ENCODE measurements at places on chromosomes 3 and 15.

DNA sequence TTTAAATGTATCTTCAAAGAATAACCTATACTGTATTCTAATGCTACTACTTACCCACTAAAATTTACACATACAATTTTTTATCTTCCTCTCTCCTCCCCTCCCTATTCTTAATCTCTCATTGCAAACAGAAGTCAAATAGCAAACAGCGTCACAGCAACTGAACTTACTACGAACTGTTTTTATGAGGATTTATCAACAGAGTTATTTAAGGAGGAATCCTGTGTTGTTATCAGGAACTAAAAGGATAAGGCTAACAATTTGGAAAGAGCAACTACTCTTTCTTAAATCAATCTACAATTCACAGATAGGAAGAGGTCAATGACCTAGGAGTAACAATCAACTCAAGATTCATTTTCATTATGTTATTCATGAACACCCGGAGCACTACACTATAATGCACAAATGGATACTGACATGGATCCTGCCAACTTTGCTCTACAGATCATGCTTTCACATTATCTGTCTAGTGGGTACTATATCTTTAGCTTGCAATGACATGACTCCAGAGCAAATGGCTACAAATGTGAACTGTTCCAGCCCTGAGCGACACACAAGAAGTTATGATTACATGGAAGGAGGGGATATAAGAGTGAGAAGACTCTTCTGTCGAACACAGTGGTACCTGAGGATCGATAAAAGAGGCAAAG, 984 bp downstream of the FGF7 start:
- DNase-seq = no peak

- DNase-seq = no peak
Measured at GRCh38 chr3:182879031-182879611, 85.8 kb downstream of the ATP11B start.

- DNase-seq = no peak
Measured at GRCh38 chr3:112739252-112739965, 98.5 kb upstream of the CCDC80 start.

GRCh38 chr15:87089551-87089950, 1009.9 kb downstream of the AGBL1 start:
- DNase-seq = no peak

DNA sequence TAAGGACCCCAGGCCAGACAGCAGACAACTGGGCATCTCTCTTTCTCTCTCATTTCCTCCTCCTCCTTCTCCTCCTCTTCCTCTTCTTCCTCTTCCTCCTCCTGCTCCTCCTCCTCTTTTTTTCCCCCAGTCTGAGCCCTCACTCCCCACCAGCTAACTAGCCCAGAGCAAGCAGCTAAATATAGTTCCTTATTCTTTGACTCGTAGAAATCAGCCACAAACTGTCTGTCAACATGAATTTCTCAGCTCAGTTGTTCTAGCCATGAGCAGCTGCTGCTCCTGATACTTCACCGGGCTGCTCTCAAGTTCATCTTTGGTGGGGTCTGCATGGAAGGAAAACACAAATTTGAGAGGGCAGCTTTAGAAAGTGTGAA, 19.2 kb upstream of the LOXL1 start:
- DNase-seq = no peak

DNA sequence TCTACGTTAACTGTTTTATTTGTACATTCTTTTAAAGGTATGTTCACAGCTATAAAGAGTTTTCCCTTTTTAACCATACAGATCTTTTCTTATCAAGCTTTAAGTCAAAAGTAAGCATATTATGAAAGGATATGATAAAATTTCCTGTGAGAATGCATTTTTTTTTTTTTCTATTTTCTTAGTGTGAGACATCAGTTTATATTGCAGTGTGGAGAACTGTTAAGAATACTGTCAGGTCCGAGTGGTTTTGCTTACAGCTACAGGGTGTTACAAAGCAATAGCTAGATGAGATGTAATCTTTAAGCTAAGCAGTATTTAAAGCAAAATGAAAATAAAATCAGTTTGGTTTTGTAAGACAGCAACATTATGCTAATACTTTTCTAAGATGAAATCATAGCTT, 133.2 kb downstream of the SLC25A26 start:
- no peak for DNase-seq

DNA sequence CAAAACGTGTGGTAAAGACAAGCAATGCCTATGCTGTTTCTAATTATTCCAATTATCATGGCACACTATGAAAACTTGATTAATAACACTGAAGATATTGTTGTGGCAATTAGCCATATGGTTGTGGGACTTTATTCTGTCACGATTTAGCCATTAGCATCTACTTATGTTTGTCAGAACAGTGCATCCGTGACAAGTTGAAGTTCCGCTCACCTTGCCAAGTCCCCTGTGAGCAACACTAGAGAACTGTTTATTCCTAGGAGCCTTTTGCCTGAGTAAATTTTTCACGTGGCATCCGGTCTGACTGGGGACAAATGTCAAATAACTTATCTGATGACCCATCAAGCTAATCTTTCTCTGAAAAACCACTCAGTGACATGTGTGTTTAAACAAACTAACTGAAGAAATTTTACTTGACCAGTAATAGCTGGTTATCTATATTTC, 403.3 kb downstream of the TBC1D5 start:
- no peak for DNase-seq

GRCh38 chr3:134372396-134373270, 1.6 kb downstream of the AMOTL2 start:
- DNase-seq = no peak

DNA sequence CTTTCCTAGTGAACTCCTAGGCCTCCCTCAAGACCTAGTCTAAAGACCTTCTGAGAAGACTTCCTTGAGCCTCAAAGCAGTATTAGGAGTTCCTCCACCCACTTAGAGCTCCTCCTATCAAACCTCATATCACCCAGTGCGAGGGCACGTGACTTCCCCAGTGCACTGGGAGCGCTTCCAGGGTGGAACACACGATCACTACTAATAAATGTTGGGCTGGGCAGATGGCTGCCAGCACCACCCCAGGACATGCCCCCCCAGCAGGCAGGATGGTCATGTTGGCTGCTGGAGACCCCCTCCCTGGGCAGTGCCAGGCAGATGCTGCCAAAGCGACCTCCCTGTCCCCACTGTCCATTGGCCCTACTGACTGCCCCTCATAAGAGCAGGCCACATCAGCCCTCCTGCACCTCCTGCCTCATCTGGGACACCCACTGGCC, 8.5 kb upstream of the PLXND1 start:
- no peak for DNase-seq

GRCh38 chr3:175397372-175397771, 538.2 kb downstream of the NAALADL2 start:
- no peak for DNase-seq

- no peak for DNase-seq
Measured at GRCh38 chr3:112175037-112175436, 42.0 kb upstream of the GCSAM start.

DNA sequence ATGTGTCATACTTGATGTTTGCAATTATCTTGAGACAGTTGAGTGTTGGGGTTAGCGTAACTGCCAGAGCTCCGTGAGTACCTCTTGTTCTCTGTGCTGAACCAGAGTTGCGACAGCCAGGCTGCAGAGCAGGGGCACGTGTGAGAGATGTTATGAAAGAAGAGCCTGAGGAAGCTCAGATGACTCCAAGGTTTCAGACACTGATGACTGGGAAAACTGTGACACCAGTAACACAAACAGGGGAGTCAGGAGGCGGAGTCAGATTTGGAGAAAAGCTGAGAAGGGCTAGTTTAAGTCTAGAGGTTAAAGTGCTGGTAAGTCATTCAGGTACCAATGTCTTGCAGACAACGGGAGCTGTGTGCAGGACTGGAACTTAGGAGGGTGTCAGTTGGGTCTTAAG, 45.0 kb downstream of the BLM start:
- DNase-seq = no peak

GRCh38 chr15:88256279-88257230, at the start of gene NTRK3:
Gene NTRK3, minus strand, starts transcription at chr15:88256739. Its CDS starts 586 bp downstream, at chr15:88256153.
- DNase-seq = peak; percentile 15

DNA sequence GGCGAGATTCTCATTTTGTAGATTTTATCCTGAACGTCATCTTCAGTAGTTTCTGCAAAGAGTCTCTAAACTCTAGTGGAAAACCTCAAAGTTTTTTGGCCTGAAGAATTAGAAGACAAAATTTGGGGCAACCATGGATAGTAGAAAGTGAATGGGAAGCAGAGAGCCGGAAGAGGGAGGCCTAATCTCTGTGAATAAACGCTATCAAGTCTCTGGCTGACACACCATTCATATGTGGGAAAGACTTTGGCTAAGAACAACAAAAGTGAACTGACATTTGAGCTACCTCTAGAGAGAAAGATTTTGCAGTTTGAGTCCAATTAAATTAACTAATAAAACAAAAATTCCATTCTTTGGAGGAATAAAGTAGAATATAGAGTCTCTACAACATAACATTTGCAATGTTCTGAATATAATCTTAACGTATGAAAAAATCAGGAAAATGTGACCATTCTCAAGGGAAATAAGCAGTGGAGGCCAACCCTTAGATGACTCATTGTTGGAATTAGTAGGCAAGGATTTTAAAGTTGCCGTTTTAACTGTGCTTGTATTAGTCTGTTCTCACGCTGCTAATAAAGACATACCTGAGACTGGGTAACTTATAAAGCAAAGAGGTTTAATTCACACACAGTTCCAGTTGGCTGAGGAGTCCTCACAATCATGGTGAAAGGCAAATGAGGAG, 184.6 kb downstream of the C3orf38 start:
- no peak for DNase-seq

DNA sequence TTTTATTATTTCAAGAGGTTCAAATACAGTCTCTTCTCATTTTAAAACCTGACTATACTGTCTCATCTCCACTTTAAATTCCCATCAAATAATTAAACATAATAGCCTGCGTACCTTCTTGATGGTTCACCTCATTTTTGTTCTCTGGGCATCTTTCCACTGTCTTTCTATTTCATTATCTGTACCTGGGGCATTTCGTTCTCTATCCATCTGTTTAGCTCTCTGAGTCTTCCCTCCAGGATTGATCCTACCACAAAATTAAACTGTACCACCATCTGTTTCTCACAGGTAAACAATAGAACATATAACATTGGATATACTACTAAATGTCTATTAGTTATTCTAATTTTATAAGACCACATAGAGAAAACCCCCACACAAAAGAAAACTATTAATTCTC, 1331.4 kb downstream of the NSUN3 start:
- no peak for DNase-seq

GRCh38 chr3:193416629-193417028, 38.1 kb upstream of the ATP13A5 start:
- no peak for DNase-seq

DNA sequence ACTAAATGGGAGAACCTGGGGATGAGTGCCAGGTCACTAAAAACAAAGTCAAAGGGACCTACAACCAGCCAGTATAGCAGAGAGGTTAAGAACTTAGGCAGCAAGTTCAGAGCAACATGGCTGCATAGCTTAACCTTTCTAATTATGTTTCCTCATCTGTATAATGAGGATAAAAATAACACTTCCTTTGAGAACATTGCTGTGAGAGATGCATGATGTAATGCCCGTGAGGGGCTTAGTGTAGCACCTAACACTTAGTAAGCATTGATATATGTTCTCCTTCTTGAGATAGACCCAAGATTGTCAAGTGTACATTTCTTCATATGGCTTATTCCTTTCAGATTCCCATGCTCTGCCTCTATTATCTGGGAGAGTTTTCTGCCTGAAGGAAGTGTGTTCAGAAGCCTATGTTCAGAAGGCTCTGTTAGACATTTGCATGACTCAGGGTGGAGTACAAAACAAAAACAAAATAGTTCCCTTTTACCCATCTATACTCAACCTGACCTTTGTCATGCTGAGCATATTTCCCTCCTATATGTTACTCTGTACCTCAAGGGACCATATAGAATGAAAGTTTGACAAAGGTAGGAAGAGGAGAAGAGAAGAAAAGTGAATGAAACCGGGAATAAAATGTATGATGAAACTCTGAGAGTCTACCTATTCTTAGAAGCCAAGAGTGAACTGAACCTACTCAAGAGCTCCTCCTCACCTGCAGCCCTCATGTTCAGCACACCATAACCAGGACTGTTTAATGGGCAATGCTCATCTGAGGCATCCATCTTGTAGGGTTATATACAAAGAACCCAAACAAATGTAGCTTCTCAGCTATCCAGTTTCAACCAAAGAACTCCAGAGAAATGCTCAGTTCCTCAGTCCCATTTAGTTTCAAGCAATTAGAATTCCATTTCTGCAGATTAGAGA, 70.7 kb upstream of the KCNMB2 start:
- DNase-seq = no peak

DNA sequence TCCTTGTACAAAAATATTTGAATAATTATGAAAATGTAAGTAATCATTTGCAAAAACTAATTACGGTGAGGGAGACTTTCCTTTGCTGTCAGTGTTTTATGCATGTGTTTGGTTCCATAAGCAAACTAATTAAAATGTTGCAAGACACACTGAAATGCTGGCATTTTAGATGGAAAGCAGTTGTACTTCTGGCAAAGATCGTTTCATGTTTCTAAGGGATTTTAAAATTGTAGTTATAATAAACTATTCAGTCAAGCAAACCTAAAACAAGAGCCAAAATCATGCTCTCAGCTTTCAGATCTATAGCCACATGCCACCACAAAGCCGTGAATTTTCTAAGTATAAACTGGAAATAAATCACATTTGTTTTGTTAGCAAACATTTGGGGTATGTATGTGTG, 240.1 kb upstream of the ZNF385D start:
- DNase-seq = no peak

- peak; percentile 16 for DNase-seq
Measured at GRCh38 chr3:112128843-112129727, 4.0 kb downstream of the GCSAM start.

- DNase-seq = peak; percentile 54
Measured at GRCh38 chr3:183895296-183895695, 10.6 kb upstream of the PARL start.

- no peak for DNase-seq
Measured at GRCh38 chr3:80010021-80010571, 242.3 kb upstream of the ROBO1 start.

DNA sequence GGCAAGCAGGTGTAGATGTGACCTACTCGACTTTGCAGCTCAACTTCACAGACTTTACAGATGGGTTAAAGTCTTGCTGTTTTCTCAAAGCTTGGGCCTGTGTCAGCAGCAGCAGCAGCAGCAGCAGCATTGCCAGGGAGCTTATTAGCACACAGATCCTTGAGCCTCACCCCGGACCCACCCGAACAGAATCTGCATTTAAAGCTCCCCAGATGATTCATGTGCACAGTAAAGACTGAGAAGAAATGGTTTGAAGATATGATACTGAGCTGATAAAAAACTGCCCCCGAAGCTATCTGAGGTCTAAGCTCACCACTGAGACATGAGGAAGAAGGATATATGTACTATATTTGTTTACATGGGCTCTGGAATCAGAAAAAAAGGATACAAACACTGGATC, 231.7 kb downstream of the ARPP21 start:
- no peak for DNase-seq

GRCh38 chr15:73924171-73924921, 1.9 kb upstream of the LOXL1 start:
- DNase-seq = no peak
